Activated CD4-positive, alpha-beta memory T cell treated with anti-CD3 and anti-CD28 coated beads, Interleukin-2, amount 10 ng/mL, durations not matched to agents 7 days and 5 days (primary cell): ENCODE measurements at places on chromosomes 13 and 19. TPM values are rescaled to one million over a fixed set of nuclear protein-coding genes. Genes with fewer than 3 reads are reported as not detected.

Gene TGFBR3L
- total RNA-seq: 4.2 TPM

Gene CCDC122
- 0.73 TPM for total RNA-seq

Gene PLVAP
- total RNA-seq: not detected

Gene METTL21C
- total RNA-seq: not detected

Gene LGALS14
- 0.90 TPM for total RNA-seq

DNA sequence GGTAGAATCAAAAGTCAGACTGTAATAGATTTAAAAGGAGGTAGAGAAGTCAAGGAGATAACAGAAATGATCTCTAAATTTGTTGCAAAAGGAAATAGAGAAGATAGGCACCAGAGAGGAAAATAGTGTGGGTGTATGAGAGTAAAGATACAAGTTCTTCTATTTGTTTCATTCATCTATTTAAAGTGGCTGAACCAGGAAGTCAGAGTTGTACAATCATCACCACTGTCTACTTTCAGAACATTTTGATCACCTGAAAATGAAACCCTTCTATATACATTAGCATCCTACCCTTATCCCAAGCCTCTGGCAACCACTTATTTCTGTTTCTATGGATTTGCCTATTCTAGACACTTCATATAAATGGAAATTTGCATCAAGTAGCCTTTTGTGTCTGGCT lies 36.7 kb downstream of the INTS6 start:
- no peak for DNase-seq

DNA sequence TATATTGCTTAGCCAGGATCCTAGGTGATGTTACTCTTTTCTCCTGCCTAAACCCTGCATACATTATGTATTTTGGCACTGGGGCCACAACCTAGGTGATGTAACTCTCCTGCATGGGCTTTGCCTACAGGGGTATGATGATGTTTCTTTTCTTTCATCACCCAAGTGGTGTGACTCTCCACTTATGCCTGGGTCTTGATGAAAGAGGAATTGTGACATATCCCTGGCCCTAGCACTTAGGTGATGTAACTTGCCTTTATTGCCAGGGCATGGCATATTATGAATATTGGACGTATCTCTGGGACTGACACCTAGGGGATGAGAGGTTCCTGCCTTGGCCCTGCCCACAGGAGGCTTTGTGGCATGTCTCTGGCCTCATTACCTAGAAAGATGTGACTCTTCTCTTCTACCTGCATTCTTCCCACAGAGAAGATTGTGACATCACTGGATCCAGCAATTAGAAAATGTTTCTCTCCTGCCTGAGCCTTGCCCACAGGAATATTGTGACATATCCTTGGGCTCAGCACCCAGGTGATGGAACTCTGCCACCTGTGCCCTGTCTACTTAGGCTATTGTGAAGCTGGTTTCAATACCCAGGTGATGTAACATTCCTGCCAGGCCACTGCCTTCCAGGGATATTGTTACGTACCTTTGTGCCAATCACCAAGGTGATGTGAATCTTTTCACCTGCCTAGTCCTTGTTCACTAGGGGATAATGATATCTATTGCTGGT lies 27.3 kb upstream of the ZNF254 start:
- no peak for DNase-seq

DNA sequence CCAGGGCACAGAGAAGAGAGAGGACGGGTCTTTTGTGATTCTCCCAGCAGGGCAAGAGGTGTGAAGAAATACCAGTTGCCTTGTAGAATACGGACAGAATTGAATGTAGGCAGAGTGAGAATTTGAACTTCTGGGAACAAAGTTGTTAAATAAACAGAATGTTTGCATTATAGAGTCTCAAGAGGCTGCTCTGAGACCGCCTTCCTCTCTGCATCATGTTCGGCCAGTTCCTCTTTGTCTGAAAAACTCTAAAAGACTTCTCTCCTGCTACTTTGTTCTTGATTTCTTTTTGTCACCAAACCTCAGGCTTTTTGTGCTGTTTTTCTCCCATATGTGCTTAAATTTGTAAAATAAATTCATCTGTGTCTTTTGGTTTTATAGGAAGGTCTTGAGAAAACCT lies 256.4 kb downstream of the DLEU7 start:
- no peak for DNase-seq

DNA sequence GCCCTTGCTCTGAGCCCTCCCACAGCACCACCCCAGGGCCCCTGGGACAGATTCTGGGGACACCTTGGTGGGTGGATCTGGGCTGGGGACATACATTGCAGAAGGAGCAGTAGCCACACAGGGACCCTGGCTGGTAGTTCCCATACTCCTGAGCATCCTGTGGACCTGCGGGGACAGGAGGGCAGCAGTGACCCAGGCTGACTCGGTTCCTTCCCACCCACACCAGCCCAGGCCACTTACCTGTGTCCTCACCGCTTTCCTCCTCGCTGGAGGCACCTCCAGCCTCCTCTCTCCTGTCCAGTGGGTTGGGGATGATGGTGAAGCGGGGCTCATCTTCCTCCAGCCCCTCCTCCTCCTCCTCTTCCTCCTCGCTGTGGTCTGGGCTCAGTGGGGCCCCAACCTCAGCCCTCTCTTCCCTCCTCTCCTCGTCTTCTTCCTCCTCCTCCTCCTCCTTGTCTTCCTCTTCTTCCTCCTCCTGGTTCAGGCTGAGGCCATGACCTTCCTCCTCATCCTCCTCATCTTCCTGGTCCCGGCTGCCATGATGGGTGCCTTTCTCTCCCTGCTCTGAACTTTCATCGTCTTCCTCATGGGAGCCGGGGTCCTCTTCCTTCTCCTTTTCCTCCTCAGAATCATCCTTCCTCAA lies 1.9 kb downstream of the HRC start:
- DNase-seq: no peak

DNA sequence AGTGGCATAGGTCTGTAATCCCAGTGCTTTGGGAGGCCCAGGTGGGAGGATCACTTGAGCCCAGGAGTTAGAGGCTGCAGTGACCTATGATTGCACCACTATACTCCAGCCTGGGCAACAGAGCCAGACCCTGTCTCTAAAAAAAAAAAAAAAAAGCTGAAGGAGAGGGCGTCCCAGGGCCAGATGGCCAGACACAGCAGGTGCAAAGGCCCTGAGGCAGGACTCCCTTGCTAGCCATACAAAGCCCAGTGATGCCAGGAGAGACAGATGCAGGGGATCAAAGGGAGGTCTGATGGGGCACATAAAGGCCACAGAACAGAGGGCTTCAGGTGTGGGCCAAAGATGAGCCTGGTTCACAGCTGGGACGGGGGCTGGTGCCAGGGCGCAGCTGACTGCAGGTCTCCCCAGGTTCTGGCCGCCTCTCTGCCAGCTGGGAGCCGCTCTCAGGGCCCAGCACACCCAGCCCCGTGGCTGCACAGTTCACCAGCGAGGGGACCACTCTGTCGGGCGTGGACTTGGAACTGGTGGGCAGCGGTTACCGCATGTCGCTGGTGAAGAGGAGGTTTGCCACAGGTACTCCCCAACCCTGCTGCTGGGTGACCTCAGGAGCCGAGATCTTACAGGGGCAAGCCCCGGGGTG lies 7.5 kb upstream of the B3GNT3 start:
- no peak for DNase-seq
